Activated effector memory CD4-positive, alpha-beta T cell treated with anti-CD3 and anti-CD28 coated beads, Interleukin-2, amount 50 U/mL, for 16 hours (primary cell): ENCODE measurements at places on chromosomes 3 and 15.

GRCh38 chr3:34159613-34160420 lies 361.4 kb downstream of the PDCD6IP start:
- no peak for DNase-seq

- no peak for DNase-seq
Measured at GRCh38 chr15:89864958-89865739, 28.6 kb downstream of the AP3S2 start.

- DNase-seq: no peak
Measured at GRCh38 chr3:156397534-156397933, 157.4 kb downstream of the SSR3 start.

GRCh38 chr3:102443021-102443420 lies 8.2 kb downstream of the ZPLD1 start:
- DNase-seq: no peak

GRCh38 chr3:145483992-145484391 lies 677.0 kb downstream of the PLOD2 start:
- no peak for DNase-seq

GRCh38 chr3:87771337-87772192 lies 287.2 kb downstream of the CGGBP1 start:
- DNase-seq: peak; percentile 72

GRCh38 chr15:63560741-63561448 lies 36.3 kb upstream of the FBXL22 start:
- peak; percentile 76 for DNase-seq

DNA sequence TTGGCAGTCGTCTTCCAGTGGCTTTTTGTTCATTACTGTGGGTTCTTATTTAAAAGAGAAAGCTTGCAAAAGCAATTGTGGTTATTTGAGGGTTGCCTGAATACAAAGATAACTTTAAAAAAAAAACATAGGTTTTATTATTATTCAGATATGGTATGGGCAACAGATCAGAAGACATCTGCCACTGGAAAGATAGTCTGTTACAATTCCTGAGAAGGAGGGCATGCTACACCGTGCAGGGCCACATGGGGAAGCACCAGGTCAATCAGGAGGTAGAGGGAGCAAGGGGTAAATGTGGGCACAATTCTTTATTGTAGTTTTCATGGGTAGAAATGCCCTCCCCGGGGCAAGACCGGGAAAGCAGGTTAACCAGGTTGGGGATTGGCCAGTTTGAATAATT lies 46.5 kb downstream of the BBS4 start:
- DNase-seq: no peak

GRCh38 chr3:128547368-128547987 lies 54.5 kb upstream of the GATA2 start:
- no peak for DNase-seq

GRCh38 chr3:110708156-110708555 lies 363.5 kb upstream of the NECTIN3 start:
- DNase-seq: no peak

DNA sequence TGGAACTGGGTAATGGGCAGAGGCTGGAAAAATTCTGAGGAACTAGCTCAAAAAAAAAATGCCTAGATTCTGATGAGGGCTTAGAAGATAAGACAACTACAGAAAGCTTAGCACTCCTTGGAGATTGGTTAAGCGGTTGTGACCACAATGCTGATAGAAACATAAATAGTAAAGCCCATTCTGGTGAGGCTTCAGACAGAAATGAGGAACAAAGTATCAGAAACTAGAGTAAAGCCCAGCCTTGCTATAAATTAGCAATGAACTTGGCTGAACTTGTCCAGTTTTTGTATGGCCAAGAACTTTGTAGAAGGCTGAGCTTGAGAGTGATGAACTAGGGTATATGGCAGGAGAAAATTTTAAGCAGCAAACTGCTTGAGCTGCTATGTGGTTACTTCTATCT lies 25.4 kb downstream of the GOLGB1 start:
- no peak for DNase-seq

DNA sequence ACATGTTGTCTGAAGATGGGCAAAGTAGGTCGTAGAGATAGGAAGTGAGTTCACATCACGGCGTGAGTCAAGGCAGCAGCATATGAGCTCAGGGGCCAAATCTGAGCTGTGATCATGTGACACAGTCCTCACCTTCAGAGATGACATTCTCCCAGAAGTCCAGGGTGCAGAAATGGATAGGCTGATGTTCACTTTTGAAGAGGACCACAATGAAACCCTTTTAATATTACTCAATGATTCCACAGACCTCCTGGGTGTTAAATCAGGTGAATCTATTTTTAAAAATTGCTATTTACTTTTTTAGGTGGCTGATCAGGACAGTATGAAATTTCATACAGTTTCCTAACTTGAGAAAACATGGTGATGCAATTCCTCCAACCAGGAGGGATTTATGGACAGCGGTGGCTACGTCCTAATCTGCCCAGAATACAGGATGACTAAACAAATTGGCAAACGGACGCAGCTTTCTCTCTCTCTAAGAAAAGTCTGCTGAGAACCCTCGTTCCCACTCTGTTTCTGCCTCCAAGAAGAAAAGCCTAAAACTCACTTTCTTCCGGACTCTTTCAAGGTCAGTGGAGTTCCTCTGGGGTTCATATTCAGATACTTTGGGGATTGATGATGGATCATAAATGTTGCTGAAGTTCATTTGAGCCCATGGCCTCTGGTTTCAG lies 34.4 kb downstream of the B3GNT5 start:
- peak; percentile 69 for DNase-seq

DNA sequence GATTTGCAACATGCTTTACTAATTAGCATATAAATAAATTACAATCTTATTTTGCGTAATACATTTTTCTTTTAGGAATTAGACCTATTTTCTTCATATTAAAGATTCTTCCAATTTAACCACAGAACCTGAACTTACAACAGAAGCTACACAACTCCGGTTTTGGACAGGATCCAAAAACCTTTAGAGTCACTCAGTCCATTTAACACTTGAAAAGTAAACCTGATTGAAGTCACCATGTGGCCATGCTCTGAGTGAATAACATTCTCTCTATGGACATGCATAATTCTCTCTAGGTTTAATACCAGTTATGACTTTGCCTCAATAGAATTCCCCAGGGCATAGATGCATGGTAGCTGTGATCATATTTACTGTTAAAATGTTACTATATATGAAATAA lies 751.0 kb downstream of the VGLL3 start:
- DNase-seq: no peak

DNA sequence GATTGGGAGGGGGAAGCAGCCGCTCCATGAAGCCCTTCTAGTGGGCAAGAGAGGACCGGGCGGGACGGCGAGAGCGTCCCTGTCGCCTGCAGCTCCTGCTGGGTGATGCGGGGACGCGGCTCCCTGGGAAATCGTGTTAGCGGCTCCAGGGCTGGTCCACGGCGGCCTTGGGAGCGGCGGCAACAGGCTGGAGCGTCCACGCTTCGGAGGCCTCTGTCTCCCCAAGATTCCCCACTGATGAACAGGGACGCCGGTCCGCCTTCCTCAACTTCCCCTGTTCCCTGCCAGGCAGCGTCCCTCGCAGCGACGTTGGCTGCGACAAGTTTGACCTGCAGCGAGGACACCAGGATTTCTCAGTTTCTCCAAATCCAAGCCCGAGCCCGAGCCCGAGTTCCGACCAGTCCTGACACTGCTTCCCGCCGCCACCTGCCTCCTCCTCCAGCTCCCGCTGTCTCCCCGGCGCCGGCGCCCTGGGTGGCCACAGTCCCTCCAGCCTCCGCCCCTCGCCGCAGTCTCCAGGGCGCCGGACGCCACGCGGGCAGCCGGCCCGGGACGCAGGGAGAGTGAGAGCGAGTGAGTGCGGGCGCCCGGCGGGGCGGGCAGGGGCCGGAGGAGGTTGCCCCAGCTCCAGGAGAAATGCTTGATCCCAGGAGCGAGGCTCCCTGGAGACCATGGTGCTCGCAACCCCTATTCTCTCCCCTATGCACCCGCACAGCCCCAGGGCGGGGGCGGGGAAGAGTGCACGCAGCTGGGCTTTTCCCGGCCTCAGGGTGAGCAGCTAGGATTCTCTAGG lies 78.1 kb upstream of the RNF7 start:
- DNase-seq: no peak

DNA sequence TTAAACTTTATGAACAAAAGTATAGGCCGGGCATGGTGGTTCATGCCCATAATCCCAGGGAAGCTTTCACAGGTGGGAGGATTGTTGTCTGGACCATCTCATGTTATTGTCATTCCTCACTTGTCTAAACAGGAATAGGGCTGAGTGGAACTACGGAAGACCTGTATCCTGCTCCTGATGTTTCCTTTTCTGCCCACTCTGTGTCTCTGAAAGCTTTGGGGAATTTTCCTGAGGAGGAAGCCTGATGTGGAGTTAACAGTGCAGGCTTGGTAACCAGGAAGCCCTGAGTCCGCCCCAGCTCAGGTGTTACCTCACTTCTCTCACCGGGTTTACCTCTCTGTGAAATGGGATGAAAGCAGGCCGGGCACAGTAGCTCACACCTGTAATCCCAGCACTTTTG lies 2.0 kb upstream of the SS18L2 start:
- DNase-seq: no peak

DNA sequence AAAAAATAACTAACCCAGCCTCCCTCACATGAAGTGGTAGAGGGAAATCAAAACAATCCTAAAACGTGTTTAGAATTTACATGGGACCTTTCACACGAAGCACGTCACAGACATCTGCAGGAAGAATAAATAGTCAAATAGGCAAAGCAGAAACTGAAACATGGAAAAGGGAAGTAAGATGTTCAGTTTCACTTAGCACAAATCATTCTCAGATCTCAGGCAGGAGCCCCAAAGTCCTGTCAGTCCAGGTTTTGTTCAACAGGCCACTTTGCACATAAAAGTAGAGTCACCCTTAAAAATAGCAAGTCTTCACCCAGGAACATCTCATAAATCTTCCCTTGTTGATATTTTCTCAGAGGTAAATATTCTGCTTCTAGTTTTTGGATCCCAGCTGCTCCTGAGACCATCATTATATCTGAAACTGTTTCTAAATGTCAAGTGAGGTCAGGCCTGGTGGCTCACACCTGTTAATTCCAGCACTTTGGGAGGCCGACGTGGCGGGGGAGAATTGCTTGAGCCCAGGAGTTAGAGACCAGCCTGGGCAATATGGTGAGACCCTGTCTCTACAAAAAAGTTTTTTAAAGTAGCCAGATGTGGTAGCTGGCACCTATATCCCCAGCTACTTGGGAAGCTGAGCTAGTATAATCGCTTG lies 1.9 kb downstream of the RUBCN start:
- DNase-seq: no peak

DNA sequence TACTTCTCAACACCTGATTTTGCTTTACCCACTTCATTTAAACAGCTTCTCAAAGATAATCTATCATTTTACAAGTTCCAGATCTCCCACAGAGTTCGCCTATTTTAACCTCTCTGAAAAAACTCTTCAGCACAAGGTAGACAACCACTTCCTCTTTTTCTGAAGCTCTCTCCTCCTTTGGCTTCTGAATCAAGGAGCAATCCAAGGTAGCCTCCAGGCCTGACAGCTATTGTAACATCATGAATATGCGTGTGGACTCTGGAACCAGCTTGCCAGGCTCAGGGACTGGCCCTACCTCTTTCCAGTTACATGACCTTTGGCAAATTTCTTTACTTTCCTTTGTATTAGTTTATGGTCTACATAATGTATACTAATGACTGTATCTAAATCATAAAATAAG lies 405.9 kb upstream of the ZNF385D start:
- DNase-seq: no peak
